CD4-positive, alpha-beta memory T cell (primary cell): ENCODE measurements at places on chromosomes 12 and 14. TPM values are rescaled to one million over a fixed set of nuclear protein-coding genes. Genes with fewer than 3 reads are reported as not detected.
A peak's percentile ranks its signal among the peaks of the same experiment; 100 is the strongest.

DNA sequence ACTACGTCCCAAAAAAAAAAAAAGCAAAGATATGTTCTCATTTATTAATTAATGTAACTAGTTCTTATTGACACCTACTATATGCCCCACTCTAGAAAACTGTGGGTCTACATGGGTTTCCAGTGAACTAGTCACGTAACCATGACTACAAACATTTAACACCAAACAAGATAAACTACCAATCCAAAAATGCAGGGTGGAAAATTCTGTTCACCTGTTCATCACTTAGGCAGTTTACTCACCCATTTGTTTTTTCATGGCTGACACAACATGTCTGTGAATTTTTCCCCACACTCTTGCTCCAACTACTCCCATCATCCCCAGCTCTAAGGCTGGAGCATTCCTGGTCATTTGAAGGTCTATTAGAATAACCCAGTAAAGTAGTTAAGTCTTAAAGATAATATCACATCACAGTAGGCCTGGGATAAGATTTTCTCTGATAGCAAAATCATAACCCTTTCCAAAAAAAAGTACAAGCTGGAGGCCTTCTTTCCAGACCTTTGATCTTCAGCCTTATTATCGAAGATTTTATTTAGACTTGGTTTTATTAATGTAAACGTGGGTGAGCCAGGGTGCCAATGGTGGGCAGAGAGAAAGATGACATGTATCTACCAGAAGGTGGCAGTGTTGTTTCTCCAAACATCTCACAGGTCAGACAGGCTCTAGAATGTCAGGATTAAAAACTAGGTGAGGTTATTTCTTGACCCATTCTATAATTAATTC lies 61.6 kb upstream of the DAAM1 start:
- H3K27ac ChIP-seq = no peak overlapping the region
- DNase-seq = peak; percentile 61
- H3K4me3 ChIP-seq = no peak overlapping the region
- H3K27me3 ChIP-seq = no peaks in the 10 kb centered on the region

GRCh38 chr12:118925407-118925806 lies 55.9 kb upstream of the SRRM4 start:
- no peaks in the 10 kb centered on the region for H3K4me1 ChIP-seq
- H3K4me3 ChIP-seq = no peak overlapping the region
- DNase-seq = no peak
- no peaks in the 10 kb centered on the region for H3K36me3 ChIP-seq

DNA sequence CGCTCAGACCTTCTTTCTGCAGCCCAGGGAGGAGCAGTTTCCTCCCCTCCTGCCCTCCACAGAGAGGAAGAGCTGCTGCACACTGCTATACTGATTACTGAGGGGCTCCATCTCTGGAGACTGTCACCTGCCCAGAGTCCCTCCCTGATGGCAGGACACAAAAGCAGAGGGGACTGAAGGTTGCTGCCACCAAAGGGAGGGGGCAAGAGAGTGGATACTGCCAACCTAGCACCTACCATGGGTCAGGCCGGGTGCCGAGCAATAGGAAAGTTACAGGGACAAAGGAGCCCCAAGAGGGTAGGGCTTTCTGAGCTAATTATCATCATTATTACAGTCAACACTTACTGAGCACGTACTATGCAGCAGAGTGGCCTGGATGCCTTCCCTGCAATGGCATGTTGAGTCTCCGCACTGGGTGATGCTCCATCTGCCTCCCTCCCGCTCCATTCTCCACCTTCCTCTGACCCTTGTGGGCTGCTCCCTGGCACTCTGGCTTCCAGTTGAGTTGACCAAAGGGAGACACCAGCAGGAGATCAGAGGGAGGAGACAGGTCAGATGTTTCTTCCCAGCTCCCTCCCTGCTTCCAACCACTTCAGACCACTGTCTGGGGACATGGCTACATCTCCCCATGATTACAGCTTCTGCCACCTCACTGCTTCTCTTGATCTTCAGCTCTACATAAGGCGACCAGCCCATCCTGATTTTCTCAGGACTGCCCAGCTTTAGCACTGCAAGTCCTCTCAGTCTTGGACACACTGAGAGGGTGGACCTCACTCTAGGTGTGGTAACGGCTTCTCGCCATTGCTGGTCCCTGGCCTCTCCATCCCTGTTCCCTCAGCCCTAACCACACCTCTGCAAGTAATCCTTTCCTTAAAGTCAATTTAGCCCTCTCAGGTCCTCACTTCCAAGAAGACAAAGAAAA lies 2.6 kb upstream of the KRT79 start:
- H3K36me3 ChIP-seq = no peaks in the 10 kb centered on the region
- no peak for DNase-seq
- no peak overlapping the region for H3K4me3 ChIP-seq
- H3K4me1 ChIP-seq = no peaks in the 10 kb centered on the region

GRCh38 chr12:127819056-127819455 lies 447.9 kb upstream of the TMEM132C start:
- H3K36me3 ChIP-seq = no peaks in the 10 kb centered on the region
- H3K4me3 ChIP-seq = no peak overlapping the region
- no peak overlapping the region for H3K27ac ChIP-seq

- no peak overlapping the region for H3K27ac ChIP-seq
- H3K4me1 ChIP-seq = no peaks in the 10 kb centered on the region
- no peak overlapping the region for H3K4me3 ChIP-seq
- H3K36me3 ChIP-seq = no peaks in the 10 kb centered on the region
- no peak for DNase-seq
- H3K27me3 ChIP-seq = no peaks in the 10 kb centered on the region
Measured at GRCh38 chr12:32419520-32419960, 20.2 kb downstream of the FGD4 start.

DNA sequence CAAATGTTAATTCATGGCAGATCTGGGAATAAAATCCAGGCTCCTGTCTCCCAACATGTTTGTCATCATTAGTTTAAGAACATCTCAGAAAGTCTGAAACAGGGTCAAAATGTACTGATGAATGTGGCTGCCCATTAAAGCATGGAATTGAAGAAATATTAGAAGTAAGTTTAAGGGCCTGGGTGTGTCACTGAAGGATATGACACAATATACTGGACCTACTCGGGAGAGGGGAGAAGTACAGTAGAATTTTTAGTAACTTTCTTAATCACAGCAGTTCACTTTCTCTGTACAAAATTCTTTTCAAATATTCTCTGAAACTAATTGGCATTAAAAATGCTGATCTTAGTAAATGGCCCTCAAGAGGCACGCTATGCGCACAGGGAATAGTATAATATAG lies 185.5 kb downstream of the ETV6 start:
- no peaks in the 10 kb centered on the region for H3K27me3 ChIP-seq
- H3K4me3 ChIP-seq = no peak overlapping the region
- H3K27ac ChIP-seq = no peak overlapping the region
- peaks cover 6% of the 10 kb centered on the region for H3K36me3 ChIP-seq
- no peak for DNase-seq

GRCh38 chr14:32367516-32367915 lies 38.4 kb downstream of the AKAP6 start:
- no peak overlapping the region for H3K4me3 ChIP-seq
- H3K27me3 ChIP-seq = no peaks in the 10 kb centered on the region
- no peaks in the 10 kb centered on the region for H3K4me1 ChIP-seq

DNA sequence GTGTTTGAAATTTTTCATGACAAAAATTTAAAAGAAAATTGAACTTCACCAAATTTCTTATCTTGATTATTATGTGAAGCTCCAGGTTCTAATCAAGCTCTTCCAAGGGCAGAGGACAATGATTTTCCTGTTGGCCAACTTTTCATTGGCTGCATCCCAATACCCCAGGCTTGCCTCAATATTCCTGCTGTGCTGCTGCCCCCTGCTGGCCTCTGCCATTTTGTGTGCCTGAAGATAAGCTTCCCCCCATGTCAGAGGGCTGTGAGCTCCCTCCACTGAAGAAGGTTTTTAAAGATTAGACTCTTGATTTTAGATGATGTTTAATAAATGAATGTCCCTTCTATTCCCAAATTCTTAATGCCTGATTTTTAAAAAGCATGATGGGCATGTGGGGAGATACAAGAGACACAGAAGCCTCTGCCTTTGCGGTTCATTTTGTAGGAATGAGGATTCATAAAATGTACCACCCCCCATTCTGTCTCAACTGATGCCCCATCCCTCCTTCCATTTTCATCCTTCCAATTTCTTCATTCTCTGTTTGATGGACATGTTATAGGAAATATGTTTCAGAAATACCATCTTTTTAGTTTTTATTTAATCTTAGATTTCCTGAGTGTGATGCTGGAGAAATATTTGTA lies 76.7 kb upstream of the RGS6 start:
- no peaks in the 10 kb centered on the region for H3K4me1 ChIP-seq
- H3K27me3 ChIP-seq = peaks cover 5% of the 10 kb centered on the region
- H3K36me3 ChIP-seq = no peaks in the 10 kb centered on the region
- no peak overlapping the region for H3K4me3 ChIP-seq

DNA sequence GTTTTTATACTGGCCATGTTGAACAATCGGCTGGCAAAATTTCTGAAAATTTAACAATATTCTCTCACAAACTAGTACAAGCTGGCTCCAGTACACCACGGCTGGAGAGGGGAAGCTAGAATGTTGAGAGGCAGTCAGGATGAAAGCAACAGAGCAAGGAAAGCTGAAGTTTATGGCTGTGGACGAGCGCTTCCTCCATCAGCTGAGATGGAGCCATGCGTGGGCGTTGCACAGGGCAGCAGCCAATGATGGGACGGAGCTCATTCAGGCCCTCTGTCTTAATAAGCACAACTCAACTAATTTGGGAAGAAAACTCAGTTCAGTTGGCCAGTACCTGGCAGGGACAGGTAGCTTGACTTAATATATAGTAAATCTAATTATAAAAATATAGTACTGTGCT lies 14.1 kb upstream of the DCP1B start:
- DNase-seq = no peak
- H3K4me1 ChIP-seq = no peaks in the 10 kb centered on the region
- H3K27me3 ChIP-seq = no peaks in the 10 kb centered on the region
- H3K27ac ChIP-seq = no peak overlapping the region
- no peaks in the 10 kb centered on the region for H3K36me3 ChIP-seq
- H3K4me3 ChIP-seq = no peak overlapping the region

- no peak overlapping the region for H3K27ac ChIP-seq
- no peaks in the 10 kb centered on the region for H3K36me3 ChIP-seq
- no peak for DNase-seq
- no peaks in the 10 kb centered on the region for H3K4me1 ChIP-seq
- no peak overlapping the region for H3K4me3 ChIP-seq
Measured at GRCh38 chr14:100755649-100756048, 29.0 kb downstream of the DLK1 start.

- H3K4me1 ChIP-seq = no peaks in the 10 kb centered on the region
- no peaks in the 10 kb centered on the region for H3K27me3 ChIP-seq
- no peak for DNase-seq
- no peak overlapping the region for H3K27ac ChIP-seq
- no peak overlapping the region for H3K4me3 ChIP-seq
- no peaks in the 10 kb centered on the region for H3K36me3 ChIP-seq
Measured at GRCh38 chr12:64938179-64938578, 113.7 kb downstream of the TBC1D30 start.

DNA sequence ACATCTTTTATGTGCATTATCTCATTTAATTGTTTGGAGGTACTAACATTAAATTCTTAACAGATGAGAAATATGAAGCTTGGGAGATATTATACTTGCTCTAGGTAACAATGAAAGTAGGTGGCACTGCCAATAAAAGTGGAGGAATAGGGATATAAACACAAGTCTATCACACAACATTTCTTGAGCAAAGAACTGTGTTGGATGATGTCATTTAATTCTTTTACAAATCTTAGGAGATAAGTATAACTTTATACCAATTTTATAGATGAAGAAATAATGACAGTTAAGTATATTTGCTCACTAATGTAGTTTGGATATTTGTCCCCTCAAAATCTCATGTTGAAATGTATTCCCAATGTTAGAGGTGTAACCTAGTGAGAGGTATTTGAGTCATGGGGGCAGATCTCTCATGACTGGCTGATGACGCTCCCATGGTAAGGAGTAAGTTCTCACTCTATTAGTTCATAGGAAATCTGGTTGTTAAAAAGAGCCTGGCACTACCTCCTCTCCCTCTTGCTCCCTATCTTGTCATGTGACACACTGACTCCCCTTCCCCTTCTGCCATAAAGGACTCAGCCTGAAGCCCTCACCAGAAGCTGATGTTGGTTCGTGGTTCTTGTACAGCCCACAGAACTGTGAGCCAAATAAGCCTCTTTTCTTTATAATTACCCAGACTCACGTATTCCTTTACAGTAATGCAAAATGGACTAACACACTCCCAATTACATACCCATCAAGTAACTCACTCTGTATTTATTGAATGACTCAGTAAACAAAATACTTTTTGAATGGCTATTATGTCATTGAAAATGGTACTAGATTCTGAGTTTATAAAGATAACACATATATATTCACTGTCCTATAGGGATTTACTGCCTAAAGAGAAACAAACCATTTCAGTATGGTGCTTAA lies 146.8 kb upstream of the KITLG start:
- no peaks in the 10 kb centered on the region for H3K27me3 ChIP-seq
- H3K4me1 ChIP-seq = no peaks in the 10 kb centered on the region
- no peaks in the 10 kb centered on the region for H3K36me3 ChIP-seq
- no peak overlapping the region for H3K27ac ChIP-seq
- DNase-seq = no peak

- peak within 1 kb of the TSS; percentile 30 for H3K4me3 ChIP-seq
- no peaks in the 10 kb centered on the region for H3K36me3 ChIP-seq
- peaks cover 11% of the 10 kb centered on the region for H3K4me1 ChIP-seq
- no peak within 1 kb of the TSS for H3K27ac ChIP-seq
- DNase-seq = peak; percentile 5
Measured at GRCh38 chr12:79690638-79691510, at the start of gene PAWR. Gene PAWR (minus strand): TSS chr12:79690964. CDS start chr12:79690244, 720 bp downstream.

GRCh38 chr14:103113303-103113702 lies 10.0 kb upstream of the TNFAIP2 start:
- H3K27ac ChIP-seq = no peak overlapping the region
- H3K36me3 ChIP-seq = no peaks in the 10 kb centered on the region
- peaks cover 4% of the 10 kb centered on the region for H3K4me1 ChIP-seq
- DNase-seq = no peak

- H3K27ac ChIP-seq = no peak overlapping the region
- H3K36me3 ChIP-seq = no peaks in the 10 kb centered on the region
- DNase-seq = no peak
- no peak overlapping the region for H3K4me3 ChIP-seq
Measured at GRCh38 chr14:36344211-36344610, 23.8 kb upstream of the MBIP start.

- H3K4me3 ChIP-seq = no peak overlapping the region
- H3K4me1 ChIP-seq = peaks cover 21% of the 10 kb centered on the region
- no peak for DNase-seq
- no peak overlapping the region for H3K27ac ChIP-seq
- H3K36me3 ChIP-seq = no peaks in the 10 kb centered on the region
Measured at GRCh38 chr12:55037351-55037987, 17.7 kb downstream of the NEUROD4 start.

GRCh38 chr12:90027889-90028634 lies 319.4 kb upstream of the ATP2B1 start:
- H3K27ac ChIP-seq = no peak overlapping the region
- DNase-seq = no peak
- H3K4me3 ChIP-seq = no peak overlapping the region
- H3K27me3 ChIP-seq = no peaks in the 10 kb centered on the region
- no peaks in the 10 kb centered on the region for H3K36me3 ChIP-seq

GRCh38 chr12:75329918-75330826 lies at the start of gene CAPS2:
Gene CAPS2 (minus strand): TSS chr12:75330324. CDS start chr12:75326498, 3,826 bp downstream.
- H3K27me3 ChIP-seq = peaks cover 6% of the 10 kb centered on the region
- H3K4me1 ChIP-seq = peaks cover 25% of the 10 kb centered on the region
- H3K4me3 ChIP-seq = peak within 1 kb of the TSS; percentile 51
- H3K36me3 ChIP-seq = no peaks in the 10 kb centered on the region

ARL1 gene
- total RNA-seq = 41.0 TPM

RFX4 gene
- total RNA-seq = not detected

CACNB3 gene
- 17.2 TPM for total RNA-seq

FAM90A1 gene
- not detected for total RNA-seq

CLEC1B gene
- total RNA-seq = not detected

GPD1 gene
- total RNA-seq = 1.1 TPM

DLK1 gene
- total RNA-seq = not detected

PTPN11 gene
- 47.7 TPM for total RNA-seq

GALNT8 gene
- total RNA-seq = 1.3 TPM

TBC1D30 gene
- total RNA-seq = 0.55 TPM

CLEC2D gene
- 294 TPM for total RNA-seq
